Naive thymus-derived CD4-positive, alpha-beta T cell (primary cell): ENCODE measurements at places on chromosomes 5 and 9.
A peak's percentile ranks its signal among the peaks of the same experiment; 100 is the strongest.

DNA sequence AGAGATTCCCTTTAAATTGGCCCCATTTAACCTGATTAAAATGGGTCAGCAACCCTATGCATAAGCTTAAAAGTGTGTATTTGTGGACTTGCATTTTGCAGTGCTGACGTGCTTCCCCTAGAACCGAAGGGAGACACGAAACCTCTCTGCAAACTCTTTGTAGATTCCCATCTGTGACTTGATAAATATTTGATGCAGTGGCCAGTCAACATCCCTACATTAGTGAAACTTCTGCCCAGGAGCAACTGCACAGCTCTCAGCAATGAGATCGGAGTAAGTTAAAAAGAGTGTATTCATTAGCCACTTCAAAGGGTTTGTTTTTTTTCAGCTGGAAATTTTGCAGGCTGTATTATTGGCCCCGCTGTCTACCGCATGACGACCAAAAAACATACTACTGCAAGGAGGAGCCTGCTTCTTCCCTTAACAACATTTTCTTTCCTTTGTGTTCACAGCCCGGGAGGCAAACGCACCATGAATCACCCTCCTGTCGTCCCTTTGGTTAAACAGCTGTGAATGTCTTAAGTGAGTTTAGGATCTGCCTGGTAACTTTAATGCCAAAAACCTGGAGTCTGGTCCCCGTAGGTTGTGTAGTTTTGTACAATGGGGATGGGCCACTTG, 38.0 kb upstream of the TCERG1 start:
- no peak overlapping the region for H3K4me3 ChIP-seq
- H3K27ac ChIP-seq: no peak overlapping the region
- no peaks in the 10 kb centered on the region for H3K36me3 ChIP-seq
- H3K4me1 ChIP-seq: no peaks in the 10 kb centered on the region
- no peaks in the 10 kb centered on the region for H3K27me3 ChIP-seq

DNA sequence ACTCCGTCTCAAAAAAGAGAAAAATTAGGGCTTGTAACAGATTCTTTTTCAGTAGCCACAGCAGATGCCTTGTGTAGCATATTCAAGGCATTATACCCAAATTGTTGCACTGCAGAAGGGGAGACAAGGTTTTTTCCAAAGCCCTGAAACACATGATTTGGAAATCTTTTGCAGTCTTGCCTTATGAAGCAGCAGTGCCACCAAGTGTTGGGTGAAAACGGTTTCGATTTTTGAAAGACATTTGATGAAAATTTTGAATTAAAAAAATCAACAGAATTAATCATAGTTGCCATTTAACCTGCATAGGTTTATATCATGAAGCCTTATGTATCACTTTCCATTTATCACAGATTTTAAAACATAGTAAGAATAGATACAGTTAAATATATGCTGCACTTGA, 479.5 kb downstream of the TAF11L14 start:
- no peaks in the 10 kb centered on the region for H3K4me1 ChIP-seq
- DNase-seq: no peak
- no peak overlapping the region for H3K4me3 ChIP-seq
- no peaks in the 10 kb centered on the region for H3K27me3 ChIP-seq
- no peaks in the 10 kb centered on the region for H3K36me3 ChIP-seq
- H3K27ac ChIP-seq: no peak overlapping the region

GRCh38 chr5:9863486-9863885, 233.3 kb upstream of the TAS2R1 start:
- H3K36me3 ChIP-seq: no peaks in the 10 kb centered on the region
- H3K4me1 ChIP-seq: no peaks in the 10 kb centered on the region
- H3K4me3 ChIP-seq: no peak overlapping the region
- no peak for DNase-seq
- H3K27me3 ChIP-seq: no peaks in the 10 kb centered on the region

DNA sequence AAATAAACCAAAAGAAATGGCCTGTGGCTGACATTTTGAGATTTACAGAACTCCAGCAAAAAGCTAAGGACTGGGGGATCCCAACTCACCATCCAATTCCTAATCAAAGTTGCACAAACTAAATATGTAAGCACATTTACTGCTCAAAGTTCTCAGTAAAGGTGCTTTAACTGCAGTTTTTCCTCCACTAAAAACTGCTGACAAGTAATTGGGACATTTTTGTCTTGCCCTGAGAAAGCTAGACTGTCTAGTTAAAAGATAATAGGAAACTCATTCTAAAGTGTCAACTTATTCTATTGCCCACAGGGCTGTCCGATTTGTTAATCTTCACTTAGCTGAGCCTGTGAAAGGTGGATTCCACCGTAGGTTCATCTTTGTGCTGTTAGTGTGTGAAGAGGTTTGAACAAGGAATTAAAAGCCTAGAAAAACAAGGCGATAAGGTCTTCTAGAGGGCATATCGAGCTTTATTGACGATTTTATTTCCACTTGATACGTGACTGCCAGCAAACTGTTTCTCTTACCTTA, 1.0 kb downstream of the DOCK8 start:
- H3K36me3 ChIP-seq: no peaks in the 10 kb centered on the region
- no peaks in the 10 kb centered on the region for H3K27me3 ChIP-seq
- H3K4me1 ChIP-seq: no peaks in the 10 kb centered on the region

DNA sequence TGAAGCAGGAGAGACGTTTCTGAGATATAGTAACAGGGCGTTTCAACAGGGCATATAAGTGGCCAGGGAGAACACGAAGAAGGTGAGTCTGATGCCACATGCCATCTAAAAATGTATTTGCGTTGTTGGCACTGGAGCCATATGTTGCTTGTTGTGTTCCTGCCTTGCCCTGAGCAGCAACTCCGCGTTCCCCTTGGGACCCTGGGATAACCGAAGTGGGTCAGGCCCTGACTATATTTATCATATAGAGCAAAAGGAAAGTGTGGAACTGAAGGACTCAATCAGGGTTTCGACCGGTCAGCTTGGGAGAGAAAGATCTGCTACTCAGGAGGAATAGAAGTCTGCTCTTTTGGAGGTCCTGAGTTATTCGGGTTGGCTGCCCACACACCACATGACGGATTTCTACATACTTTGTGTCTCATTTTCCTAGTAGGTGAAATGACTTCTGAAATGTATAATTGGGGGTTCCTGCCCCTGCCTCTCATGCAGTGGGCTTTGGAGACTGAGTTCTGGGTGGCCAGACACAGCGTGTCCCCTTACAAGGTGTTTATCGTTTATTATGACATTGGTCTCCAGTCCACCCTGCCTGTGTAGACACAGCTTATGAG, 3.0 kb downstream of the STC2 start:
- no peak overlapping the region for H3K27ac ChIP-seq
- no peak overlapping the region for H3K4me3 ChIP-seq
- H3K36me3 ChIP-seq: no peaks in the 10 kb centered on the region
- no peaks in the 10 kb centered on the region for H3K4me1 ChIP-seq
- peaks cover 8% of the 10 kb centered on the region for H3K27me3 ChIP-seq

- H3K27me3 ChIP-seq: no peaks in the 10 kb centered on the region
- no peak overlapping the region for H3K27ac ChIP-seq
- no peaks in the 10 kb centered on the region for H3K4me1 ChIP-seq
- DNase-seq: no peak
Measured at GRCh38 chr9:123680352-123680751, 249.6 kb downstream of the DENND1A start.

GRCh38 chr5:81848362-81848880, 97.5 kb upstream of the SSBP2 start:
- no peak overlapping the region for H3K4me3 ChIP-seq
- no peak for DNase-seq
- no peaks in the 10 kb centered on the region for H3K36me3 ChIP-seq

GRCh38 chr9:102205251-102205650, 466.8 kb upstream of the GRIN3A start:
- no peaks in the 10 kb centered on the region for H3K36me3 ChIP-seq
- no peak overlapping the region for H3K27ac ChIP-seq
- no peak overlapping the region for H3K4me3 ChIP-seq

DNA sequence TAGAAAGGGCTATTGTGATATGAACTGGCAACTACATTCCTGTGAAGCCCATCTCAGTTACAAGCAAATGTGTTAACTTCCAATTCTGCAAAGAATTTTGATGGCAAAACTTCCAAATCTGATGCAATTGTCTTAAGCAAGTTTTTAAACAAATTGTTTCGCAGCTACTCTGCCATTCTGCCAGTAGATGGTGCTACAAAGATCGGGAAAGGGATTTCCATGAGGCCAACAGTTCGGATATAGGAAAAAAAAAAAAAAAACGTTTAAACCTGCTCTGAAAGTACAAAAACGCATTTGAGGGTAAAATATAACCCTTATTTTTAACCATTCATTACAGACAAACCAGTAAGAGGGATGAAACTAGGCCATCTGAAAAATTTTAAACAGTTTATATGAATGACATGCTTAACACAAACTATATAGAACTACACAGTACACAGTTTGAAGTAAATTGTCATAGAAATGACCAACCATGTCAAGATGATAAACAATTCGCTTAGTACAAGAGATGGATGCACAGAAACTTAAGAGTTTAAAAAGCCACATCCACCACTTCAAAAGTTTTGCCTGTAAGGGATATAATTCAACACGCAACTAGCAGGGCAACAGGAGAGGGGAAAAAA, 2.2 kb downstream of the HNRNPA0 start:
- peak; percentile 36 for DNase-seq
- no peaks in the 10 kb centered on the region for H3K36me3 ChIP-seq
- no peaks in the 10 kb centered on the region for H3K27me3 ChIP-seq
- peak overlapping the region; percentile 98 for H3K27ac ChIP-seq

GRCh38 chr5:101517795-101518194, 614.7 kb upstream of the ST8SIA4 start:
- no peak overlapping the region for H3K4me3 ChIP-seq
- no peak overlapping the region for H3K27ac ChIP-seq
- no peak for DNase-seq
- no peaks in the 10 kb centered on the region for H3K27me3 ChIP-seq

GRCh38 chr9:137281345-137282116, 4.0 kb downstream of the TOR4A start:
- no peaks in the 10 kb centered on the region for H3K27me3 ChIP-seq
- H3K4me1 ChIP-seq: no peaks in the 10 kb centered on the region
- H3K4me3 ChIP-seq: no peak overlapping the region
- no peaks in the 10 kb centered on the region for H3K36me3 ChIP-seq

GRCh38 chr9:35495984-35496383, 6.1 kb downstream of the RUSC2 start:
- H3K36me3 ChIP-seq: no peaks in the 10 kb centered on the region
- H3K27me3 ChIP-seq: no peaks in the 10 kb centered on the region
- H3K4me3 ChIP-seq: no peak overlapping the region

- H3K36me3 ChIP-seq: no peaks in the 10 kb centered on the region
- no peaks in the 10 kb centered on the region for H3K27me3 ChIP-seq
- no peak for DNase-seq
- no peak overlapping the region for H3K4me3 ChIP-seq
- no peaks in the 10 kb centered on the region for H3K4me1 ChIP-seq
Measured at GRCh38 chr9:114287763-114288192, 35.1 kb upstream of the ORM1 start.

GRCh38 chr5:38764937-38765391, 80.8 kb upstream of the OSMR start:
- peaks cover 2% of the 10 kb centered on the region for H3K27me3 ChIP-seq
- no peak for DNase-seq
- no peaks in the 10 kb centered on the region for H3K4me1 ChIP-seq

DNA sequence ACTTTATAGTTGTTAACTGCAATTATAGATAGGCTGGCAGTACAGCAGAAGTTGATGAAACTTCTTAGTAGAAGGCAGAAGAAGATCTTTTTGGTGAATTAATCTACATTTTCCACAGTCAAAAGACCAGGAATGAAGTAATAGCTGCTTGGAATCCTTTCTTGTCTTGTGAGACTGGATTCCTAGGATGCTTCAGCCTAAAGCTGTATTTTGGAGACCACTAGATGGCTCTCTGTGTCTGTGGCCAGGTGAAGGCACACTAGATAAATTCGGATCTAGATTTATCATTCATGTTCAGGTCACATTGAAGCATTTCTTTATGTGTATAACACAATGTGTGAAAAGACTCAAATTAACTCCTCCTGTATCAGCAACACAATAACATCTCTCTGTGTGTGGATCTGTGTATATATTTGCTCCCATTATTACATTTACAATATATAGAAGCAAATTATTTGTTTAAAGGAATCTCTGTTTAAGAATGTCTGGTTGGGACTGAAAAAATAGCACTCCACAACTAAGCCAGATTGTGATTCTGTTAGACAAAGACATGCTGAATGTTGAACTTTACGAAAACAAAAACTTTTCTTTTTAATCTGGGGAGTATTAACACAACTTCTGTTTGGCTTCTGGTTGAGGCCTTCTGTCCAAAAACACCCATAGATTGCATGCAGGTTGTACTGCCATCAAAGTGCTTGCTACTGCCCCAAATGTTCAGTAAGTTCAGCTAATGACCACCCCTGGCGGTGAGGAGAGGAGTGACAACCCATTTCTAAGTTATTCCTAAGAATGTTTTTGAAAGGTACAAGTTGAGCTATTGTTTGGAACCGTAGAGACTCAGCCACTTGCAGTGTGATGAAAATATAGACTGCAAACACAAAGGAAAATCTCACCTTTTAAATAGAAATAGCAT, 10.6 kb downstream of the GRIN3A start:
- no peaks in the 10 kb centered on the region for H3K27me3 ChIP-seq
- no peak overlapping the region for H3K4me3 ChIP-seq
- no peaks in the 10 kb centered on the region for H3K36me3 ChIP-seq
- H3K27ac ChIP-seq: no peak overlapping the region
- no peak for DNase-seq

GRCh38 chr5:93575461-93576414, 5.3 kb downstream of the NR2F1-AS1 start:
- no peak for DNase-seq
- H3K27me3 ChIP-seq: peaks cover 38% of the 10 kb centered on the region
- H3K27ac ChIP-seq: no peak overlapping the region
- H3K4me3 ChIP-seq: no peak overlapping the region
- peaks cover 30% of the 10 kb centered on the region for H3K4me1 ChIP-seq

GRCh38 chr5:7816535-7816901, 34.4 kb downstream of the CFAP90 start:
- H3K27ac ChIP-seq: no peak overlapping the region
- H3K4me1 ChIP-seq: no peaks in the 10 kb centered on the region
- no peaks in the 10 kb centered on the region for H3K27me3 ChIP-seq
- no peak overlapping the region for H3K4me3 ChIP-seq

GRCh38 chr5:10655161-10655971, 91.5 kb downstream of the ANKRD33B start:
- H3K27ac ChIP-seq: no peak overlapping the region
- no peak for DNase-seq
- no peaks in the 10 kb centered on the region for H3K4me1 ChIP-seq
- no peaks in the 10 kb centered on the region for H3K27me3 ChIP-seq
- H3K4me3 ChIP-seq: no peak overlapping the region
- no peaks in the 10 kb centered on the region for H3K36me3 ChIP-seq

GRCh38 chr5:73464016-73464745, 15.6 kb upstream of the FOXD1 start:
- no peak overlapping the region for H3K4me3 ChIP-seq
- no peak overlapping the region for H3K27ac ChIP-seq
- H3K36me3 ChIP-seq: no peaks in the 10 kb centered on the region
- no peaks in the 10 kb centered on the region for H3K4me1 ChIP-seq
- DNase-seq: no peak

GRCh38 chr9:106438928-106439327, 424.0 kb upstream of the ZNF462 start:
- no peaks in the 10 kb centered on the region for H3K36me3 ChIP-seq
- no peak overlapping the region for H3K27ac ChIP-seq
- H3K4me3 ChIP-seq: no peak overlapping the region
- no peak for DNase-seq
- H3K4me1 ChIP-seq: no peaks in the 10 kb centered on the region
